ENCODE measurements at places on chromosomes 6 and 20.

DNA sequence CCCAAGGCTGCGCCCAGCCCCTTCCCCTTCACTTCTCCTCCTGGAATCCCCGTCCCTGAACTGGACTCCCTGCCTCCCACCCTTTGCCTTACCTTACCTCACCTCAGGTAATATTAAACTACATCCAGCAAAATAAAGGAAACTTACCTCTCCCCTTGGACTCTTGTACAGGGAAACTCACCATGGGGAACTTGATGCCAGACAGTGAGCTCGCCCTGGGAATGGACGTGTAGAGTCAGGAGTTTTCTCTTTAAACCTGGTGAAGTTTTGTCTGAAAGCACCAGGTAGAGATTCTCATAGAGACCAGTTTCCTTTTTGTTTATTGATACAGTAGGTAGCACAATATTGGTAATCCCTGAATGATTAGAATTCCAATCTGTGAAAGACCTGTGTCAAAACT lies 544 bp upstream of the HLA-C start:
- no peak for DNase-seq

GRCh38 chr6:129750360-129750759 lies 40.4 kb upstream of the ARHGAP18 start:
- no peak for DNase-seq

DNA sequence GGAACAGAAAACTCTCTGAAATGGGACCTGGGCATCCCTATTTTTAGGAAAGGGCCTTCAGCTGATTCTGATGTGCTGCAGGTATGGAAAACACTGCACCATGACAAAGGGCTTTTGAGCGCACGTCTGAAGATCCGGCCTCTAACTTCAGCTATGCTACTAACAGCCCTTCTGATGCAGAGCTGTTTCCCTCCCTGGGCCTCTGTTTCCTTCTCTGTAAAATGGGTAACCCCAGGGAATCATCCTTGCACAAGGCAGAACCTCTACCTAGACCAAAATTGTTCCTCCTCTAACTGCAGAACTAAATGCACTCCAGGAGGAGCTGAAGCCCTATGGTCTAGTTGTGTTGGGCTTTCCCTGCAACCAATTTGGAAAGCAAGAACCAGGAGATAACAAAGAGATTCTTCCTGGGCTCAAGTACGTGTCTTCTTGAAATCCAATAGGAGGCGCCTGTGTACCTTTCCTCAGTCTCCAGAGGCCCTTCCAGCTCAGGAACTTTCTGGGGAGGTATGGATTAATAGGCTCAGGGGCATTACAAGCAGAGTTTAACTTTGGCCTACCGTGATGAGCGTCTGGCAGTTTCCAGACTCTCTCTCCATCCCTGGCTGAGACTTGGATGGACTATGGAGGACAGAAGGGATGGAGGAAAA lies 5.9 kb downstream of the GPX5 start:
- no peak for DNase-seq

DNA sequence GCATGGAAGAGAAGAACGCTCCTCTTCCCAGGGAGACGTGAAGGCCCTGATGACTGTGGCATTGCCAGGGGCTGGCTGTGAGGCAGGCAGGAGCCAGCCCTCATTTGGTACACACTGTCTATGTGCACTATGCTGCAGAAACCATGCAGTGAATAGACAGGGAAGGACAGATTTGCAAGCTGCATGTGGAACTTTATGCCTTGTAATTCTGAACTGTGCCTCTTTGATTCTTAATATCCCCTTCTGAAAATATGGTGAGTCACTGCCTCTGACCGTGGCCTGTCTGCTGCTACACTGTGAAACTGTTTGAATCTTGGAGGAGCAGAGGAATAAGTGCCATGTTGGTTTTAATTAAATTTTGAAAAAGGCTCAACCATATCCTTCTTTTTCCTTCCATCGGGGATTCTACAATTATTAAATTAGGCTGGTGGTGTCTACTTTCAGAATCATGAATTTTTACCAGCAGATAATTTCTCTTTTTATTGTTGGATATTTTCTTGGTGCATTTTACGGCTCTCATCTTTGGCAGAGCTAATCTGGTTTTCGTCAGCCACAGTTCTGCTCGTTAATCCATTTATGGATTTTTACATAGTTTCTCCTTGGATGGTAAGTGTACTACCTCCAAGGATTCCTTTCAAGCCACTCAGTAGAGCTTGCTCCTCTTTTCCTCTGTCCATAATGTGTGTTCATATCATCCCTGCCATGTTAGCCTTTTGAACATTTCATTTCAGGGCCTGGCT lies 301.0 kb upstream of the SLC35B3 start:
- no peak for DNase-seq

DNA sequence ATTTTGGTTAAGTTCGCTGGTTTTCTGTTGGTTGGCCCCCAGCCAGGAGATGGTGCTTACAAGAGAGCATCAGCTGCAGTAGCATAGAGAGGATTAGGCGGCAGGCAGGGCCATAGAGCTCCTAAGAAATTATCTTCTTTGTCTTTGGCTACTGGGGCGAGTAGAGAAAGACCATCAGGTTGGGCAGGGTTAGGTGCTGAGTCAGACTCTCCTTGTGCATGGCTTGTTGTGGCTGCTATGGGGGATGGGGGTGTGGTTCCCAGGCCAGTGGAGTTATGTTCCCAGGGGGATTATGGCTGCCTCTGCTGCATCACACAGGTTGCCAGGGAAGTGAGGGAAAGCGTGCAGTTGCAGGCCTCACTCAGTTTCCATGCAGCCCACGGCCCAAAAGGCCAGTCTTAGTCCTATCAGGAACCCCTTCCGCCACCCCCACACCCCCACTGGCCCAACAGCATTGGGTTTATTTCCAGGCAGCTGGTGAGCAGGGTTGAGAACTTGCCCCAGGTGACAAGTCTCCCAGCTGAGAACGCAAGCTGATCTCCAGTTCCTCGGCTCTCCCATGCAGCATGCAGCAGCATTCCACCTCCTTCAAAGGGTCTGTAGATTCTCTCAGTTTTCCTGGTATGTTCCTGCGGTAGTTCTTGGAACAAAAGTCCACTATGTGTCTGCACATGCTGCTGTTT lies 243.7 kb downstream of the UTRN start:
- no peak for DNase-seq

- DNase-seq, result no peak
These were observed 1.4 kb upstream of the PCMTD2 start for GRCh38 chr20:64254156-64254555.

DNA sequence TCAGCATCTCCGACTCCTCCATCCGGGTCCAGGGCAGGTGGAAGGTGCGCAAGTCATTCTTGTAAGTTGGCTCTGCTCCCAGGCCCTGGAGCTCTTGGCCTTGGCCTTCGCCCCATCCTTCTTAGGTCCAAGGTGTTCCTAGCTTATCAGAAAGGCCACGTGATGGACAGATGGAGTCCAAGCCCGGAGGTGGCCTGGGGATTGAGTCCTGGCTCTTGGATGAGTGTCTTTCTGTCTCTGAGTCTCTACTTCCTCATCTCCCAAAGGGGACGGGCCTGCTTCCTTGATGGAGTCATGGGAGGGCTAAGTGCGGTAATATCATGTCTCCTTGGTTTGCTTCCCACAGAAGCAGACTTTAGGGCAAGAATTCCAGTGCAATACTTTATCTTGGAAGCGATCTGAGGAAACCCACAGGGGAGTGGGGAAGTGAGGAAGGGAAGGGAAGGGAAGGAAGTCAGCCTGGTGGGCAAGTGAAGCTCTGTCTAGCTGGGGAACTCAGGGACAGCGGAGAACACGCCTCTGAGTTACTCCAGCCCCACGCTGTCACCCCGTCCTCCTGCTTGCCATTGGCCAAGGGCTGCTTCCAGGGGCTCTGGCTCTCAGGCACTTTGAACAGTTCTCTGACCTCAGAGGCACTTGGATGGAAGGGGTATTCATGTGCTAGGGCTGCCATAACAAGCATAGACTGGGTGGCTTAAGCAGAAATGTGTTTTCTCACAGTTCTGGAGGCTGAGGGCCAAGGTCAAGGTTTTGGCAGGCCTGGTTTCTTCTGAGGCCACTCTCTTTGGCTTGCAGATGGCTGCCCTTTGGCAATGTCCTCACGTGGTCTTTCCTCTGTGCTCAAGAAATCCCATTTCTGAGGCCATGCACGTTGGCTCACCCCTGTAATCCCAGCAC lies 4.8 kb downstream of the LBP start:
- DNase-seq, result no peak

- DNase-seq, result no peak
These were observed 63.2 kb downstream of the OLIG3 start for GRCh38 chr6:137430954-137431353.

DNA sequence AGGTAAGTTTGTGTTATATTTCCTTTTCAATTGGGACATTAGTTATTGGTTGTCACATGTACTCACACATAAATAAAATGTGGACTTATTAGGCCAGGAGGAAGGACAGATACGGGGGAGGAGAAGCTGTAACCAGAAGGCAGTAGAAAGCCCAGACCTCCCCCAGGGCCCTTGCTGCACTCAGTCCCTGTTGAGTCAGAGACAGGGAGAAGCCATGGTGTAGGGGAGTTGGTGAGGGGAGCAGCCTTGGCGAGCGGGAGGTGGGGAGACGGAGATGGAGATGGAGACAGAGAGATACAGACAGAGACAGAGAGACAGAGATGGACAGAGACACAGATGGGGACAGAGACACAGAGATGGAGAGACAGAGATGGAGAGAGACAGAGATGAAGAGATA lies 263.2 kb downstream of the DLL1 start:
- no peak for DNase-seq
